ENCODE measurements at places on chromosomes 4 and X.

GRCh38 chr4:107870236-107870635 is 45.5 kb downstream of the SGMS2 start:
- no peak for DNase-seq

DNA sequence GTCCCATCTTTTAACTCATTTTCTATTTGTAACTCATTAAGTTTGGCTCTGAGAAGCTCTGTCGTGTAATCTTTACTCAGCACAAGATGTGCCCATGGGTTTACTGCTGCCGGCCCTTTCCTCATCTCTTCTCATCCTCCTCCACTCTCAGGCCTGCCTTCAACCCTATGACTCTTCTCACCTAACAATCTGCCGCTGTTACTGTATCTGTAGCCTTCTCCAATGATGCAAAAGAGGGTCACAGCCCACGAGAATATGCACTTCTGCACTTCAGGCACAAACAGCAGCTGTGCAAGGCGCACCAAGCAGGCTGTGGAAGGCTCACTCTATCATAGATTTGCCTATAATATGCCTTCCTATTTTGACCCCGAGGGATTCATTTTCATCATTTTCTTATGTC is 546.5 kb upstream of the GALNTL6 start:
- DNase-seq: no peak

DNA sequence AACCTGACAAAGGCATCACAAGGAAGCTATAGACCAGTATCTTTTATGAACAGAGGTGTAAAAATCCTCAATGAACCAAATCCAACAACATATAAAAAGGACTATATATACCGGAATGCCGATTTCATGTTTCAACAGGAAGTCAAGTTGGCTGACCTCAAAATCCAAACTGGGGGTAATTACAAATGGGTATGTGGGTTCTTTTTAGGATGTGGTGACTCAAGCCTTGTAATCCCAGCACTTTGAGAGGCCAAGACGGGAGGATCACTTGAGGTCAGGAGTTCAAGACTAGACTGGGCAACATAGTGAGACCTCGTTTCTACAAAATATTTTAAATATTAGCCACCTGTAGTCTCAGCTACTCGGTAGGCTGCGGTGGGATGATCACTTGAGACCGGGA is 10.4 kb downstream of the PRSS48 start:
- DNase-seq: no peak

DNA sequence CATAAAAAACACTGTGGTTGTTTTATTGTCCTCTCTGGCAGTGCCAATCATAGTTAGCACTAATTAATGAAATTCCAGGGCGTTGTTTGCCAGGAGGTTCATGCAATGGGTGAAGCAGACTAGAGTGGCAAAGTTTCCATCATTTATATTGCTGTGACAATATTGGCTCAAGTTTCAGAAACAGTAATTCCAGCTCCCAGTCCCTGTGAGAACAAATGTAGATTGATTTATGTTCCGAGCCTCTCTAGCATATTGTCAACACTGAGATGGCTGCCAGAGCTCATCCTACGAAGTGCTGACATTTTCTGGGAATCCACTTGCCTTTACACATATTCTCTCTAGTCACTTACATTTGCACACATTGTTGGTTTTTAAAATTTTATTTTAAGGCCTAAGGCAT is 440.0 kb upstream of the IGFBP7 start:
- DNase-seq: no peak

- no peak for DNase-seq
Observed at GRCh38 chr4:76095568-76095967, 21.1 kb downstream of the ART3 start.

DNA sequence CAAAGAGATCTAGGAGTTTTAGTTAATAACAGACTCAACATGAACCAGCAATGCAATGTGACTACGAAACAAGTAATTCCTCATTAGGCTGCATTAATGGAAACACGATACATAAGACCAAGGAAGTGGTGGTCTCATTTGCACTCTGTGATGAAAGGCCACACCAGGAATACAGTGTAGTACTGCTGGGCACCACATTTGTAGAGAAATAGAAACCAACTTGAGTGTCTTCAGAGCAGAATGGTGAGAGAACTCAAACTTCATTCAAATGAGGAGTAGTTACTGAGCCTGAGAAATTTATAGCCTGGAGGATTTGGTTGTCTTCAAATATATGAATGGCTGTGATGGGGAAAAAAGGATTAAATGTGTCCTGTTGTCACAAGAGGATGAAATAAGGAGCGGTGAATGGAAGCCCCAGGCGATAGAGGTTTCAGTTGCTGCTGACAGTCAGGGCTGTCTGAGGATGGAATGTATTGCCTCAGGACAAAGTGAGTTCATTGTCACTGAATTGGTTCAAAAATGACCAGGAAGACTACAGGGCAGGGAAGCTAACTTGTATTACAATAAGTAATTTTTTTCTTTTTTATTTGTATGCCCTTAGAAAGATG is 50.9 kb downstream of the NFKB1 start:
- DNase-seq: no peak

DNA sequence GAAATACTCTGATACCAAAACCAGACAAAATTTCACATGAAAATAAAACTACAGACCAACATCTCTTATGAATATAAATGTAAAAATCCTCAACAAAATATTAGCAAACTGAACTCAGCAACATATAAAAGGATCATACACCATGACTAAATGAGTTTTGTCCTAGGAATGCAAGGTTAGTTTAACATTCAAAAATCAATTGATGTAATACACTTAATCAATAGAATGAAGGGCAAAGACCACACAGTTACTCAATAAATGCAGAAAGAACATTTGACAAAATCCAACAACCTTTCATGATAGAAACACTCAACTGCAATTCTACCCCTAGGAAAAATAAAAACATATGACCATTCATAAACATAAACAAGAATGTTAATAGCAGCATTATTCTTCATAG is 50.2 kb upstream of the DCTD start:
- DNase-seq: no peak

DNA sequence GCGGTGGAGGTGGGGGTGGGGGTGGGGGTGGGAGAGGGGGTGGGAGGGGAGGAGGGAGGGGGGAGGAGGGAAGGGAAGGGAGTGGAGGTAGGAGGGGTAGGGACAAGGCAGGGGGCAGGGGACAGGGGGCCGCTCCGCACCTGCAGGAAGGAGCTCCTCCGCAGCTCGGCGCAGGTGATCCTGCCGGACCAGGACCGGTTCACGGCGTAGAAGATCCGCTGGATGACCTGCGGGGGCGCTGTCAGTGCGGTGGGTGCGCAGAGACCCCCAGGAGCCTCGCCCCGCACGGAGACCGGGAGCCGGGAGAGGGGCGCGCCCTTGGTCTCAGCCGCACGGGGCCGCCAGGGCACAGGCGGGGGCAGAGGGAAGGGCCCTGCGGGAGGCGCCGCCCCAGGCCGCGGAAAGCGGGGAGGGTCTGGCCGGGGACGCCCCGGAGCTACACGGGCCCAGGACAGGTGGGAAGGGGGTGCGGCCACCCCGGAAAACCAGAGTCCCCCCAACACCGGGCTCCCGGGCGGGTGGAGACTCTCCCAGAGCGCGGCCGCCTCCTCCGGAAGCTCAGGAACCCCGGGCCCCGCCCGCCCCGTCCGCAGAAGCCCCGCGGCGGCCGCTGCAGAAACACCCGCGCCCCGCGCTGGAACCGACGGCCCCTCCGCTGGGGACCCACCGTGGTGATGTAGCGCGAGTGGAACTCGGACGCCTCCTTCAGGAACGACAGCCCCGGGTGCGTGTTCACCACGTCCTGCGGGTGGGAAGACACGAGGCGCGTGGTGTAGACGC is 27.6 kb upstream of the GTPBP6 start:
- no peak for DNase-seq

DNA sequence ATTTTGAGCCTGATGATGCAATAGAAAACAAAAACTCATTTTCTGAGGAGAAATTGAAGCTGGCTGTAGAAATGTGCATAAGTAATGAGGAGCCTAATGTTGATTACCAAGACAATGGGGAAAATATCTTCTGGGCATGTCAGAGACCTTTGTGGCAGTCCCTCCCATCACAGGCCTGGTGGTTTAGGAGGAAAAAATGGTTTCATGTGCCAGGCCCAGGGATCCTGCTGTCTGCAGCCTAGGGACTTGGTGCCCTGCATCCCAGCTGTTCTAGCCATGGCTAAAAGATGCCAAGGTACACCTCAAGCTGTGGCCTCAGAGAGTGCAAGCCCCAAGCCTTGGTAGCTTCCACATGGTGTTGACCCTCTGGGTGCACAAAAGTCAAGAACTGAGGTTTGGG is 128.7 kb upstream of the ARHGEF9 start:
- no peak for DNase-seq

GRCh38 chrX:11188664-11189063 is 77.5 kb downstream of the HCCS start:
- DNase-seq: no peak
